ENCODE measurements at places on chromosomes 5 and 9.

GRCh38 chr5:128427921-128428320, 110.1 kb downstream of the FBN2 start:
- no peak for DNase-seq

- DNase-seq = no peak
Observed at GRCh38 chr9:90847971-90848370, 46.4 kb downstream of the SYK start.

DNA sequence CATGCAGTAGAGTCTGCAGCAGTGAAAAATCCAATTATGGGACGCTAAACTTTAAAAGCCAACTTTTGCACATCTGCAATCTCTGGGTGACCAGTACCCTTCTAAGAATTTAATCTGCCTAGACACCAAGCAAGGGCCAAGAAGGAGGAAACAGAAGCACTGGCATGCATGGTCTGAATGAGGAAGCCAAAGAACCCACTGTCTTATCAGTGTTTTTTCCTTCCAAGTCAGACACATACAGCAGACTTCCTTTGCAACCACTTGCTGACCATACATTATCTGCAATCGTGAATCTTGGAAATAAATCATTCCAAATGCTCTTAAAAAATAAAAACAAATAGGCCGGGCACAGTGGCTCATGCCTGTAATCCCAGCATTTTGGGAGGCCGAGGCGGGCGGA, 65.9 kb downstream of the DEPDC1B start:
- DNase-seq = no peak

GRCh38 chr5:176590035-176590717, 19.8 kb downstream of the GPRIN1 start:
- no peak for DNase-seq

DNA sequence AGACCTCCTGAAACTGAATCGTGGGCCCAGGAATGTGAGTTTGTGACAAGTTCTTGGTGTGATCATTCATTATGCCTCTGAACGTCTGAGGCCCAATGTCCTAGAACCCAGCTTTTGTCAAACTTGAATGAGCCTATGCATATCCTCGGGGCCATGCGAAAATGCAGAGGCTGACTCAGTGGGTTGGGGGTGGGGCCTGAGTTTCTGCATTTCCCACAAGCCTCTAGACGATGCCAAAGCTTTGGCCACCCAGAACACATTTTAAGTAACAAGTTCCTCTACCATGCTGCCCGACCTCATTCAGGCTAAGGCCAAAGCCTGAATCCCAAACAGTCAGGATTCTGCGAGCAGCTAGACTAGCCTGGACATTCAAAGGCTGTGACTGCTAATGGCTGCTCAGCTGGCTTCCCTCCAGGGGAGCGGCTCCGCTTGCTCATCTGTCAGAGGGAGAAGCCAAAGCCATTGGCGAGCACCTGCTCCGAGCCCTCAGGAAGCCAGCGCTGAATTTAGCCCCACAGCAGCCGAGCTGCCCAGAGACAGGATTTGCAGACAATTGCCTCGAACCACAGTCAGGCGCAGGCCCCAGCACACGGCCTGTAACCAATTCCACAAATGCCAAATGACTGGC, 177.5 kb downstream of the ZDHHC21 start:
- DNase-seq = no peak

- peak; percentile 34 for DNase-seq
Observed at GRCh38 chr5:171419688-171420430, 412 bp downstream of the FGF18 start.

- DNase-seq = no peak
Observed at GRCh38 chr9:89470224-89470839, 27.6 kb downstream of the SEMA4D start.
